ENCODE measurements at places on chromosomes 3 and 15.

DNA sequence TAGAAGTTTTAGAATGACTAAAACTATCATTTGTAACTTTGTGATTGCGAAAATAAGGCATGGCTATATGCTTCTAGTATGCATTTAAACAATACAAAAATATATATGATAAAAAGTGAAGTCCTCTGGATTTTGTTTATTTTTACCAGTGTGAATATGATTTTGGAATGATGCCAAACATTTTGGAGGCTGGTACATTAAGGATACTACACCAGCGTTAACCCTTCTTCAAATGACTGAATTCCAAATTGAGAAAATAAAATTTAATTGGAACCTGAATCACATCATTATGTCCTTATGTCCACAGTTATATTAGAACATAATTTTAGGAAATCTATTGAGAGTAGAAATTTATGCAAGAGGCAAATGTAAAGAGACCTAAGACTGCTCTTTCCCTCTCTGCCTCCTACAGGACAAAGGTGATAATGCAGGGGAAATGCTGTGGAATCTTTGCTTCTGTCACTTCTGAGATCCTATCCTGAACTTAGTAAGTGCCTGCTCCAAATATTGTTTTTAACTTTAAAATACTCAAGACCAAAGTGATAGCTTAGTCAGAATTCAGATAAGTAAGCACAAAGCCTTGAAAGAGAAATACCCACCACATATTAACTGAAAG, 121.1 kb upstream of the NANOGP8 start:
- DNase-seq: peak; percentile 9

DNA sequence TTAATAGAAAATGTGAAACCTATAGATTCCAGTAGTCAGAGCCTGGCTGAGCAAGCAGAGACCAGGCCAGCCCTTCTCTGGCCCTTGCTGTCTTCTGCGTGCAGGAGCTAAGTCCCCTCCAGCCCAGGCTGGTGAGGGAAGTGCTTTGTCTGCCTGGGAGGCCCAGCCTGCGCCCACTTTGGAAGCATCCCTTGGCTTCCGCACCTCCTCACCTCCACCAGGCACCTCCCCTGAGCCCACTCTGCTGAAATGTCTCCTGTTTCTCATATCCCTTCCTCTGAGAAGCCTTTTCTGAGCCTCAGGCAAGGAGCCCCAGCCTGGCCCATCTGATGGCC, 45.3 kb downstream of the ALDH1L1 start:
- no peak for DNase-seq

DNA sequence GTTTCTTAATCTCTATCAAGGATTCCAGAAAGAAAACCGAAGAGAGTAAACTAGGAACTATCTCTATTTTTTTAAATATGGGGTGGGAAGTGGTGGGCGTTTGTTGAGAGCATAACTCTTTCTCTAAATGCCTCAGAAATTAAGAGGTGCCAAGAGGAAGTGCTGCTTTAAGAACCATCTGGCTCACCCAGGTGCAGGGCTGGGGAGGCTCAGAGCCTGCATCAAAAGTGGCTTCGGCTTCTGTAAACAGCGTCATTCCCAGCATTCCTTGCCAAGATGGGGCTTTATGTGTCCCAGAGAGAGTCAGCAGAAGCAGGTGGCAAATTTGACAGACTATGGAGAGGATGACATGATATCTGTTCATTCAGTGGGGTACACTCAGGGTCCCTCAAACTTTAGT, 123.3 kb upstream of the BFSP2 start:
- no peak for DNase-seq

GRCh38 chr3:56799251-56799882, 2.4 kb downstream of the ARHGEF3 start:
- DNase-seq: peak; percentile 25

GRCh38 chr3:31433679-31433992, 99.1 kb upstream of the STT3B start:
- DNase-seq: no peak

DNA sequence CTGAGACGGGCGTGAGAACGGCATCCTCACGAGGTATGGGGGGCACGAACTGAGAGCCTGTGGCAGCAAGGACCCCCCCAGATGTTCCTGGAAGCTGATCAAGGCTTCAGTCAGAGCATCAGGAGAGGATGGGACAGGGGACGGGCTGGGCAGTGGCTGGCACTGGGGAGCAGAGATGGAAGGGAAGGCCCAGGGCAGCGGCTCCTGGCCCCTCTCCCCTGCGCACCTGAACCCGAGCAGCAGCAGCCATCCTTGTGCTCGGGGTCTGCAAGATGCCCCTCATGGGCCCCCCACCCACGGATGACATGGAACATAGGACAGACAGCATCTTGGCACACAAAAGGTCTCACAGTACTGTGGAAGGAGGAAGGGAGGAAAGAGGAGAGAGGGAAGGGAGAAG, 51.3 kb downstream of the DHX30 start:
- DNase-seq: no peak

DNA sequence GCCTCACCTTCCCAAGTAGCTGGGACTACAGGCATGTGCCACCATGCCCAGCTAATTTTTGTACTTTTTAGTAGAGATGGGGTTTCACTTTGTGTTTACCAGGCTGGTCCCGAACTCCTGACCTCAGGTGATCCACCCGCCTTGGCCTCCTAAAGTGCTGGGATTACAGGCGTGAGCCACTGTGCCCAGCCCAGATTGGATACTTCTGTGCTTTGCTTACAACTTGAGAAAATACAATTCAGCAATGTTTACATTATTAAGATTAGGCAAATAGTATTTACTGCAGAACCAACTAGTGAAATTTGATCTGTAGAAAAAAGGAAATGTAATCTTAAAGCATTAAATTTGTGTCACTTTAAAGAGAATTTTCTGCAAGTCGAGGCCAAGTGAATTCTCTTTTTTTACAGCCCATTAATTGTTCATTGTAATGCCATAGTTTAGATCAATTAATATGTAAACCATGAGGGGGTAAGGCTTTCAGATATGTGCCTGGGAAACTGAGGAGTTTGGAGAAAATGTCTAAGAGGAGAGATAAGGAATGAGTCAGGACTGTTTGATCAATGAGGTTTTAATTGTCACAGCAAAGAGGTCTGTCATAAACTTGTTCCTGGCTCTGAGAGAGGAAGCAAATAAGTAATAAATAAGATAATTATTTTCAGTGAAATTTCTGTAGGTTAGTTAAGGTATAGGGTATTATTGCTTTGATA, 15.3 kb downstream of the PYDC2 start:
- DNase-seq: peak; percentile 38

GRCh38 chr3:87435926-87436620, 159.7 kb upstream of the POU1F1 start:
- no peak for DNase-seq

- no peak for DNase-seq
Measured at GRCh38 chr3:108389372-108389771, 93.0 kb downstream of the HHLA2 start.

DNA sequence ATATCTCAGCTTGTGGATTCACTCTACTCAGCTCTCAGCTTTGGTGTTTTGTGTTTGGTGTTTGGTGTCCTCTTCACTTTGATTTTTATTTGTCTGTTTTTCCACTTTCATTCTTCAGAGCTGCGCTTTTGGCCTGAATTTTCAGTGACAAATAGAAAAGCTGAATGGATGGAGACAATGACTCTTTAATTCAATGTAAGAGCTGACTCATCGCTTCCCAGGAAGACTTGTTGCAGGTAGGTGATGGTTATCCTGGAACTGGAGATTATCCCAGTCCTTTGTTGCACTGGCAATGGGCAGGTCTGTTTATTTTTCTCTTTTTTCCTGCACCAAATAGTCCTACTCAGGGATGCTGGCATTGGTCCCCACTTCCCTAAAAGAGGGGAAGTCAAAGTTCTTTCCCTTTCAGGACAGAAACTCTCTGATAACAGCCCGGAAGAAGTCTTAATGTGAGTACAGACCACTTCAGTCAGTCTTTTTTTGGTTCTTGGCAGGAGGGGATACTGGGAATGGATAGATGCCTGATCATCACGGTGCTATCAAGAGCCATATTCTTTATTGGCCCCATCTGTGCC, 12.4 kb upstream of the AEN start:
- DNase-seq: no peak

DNA sequence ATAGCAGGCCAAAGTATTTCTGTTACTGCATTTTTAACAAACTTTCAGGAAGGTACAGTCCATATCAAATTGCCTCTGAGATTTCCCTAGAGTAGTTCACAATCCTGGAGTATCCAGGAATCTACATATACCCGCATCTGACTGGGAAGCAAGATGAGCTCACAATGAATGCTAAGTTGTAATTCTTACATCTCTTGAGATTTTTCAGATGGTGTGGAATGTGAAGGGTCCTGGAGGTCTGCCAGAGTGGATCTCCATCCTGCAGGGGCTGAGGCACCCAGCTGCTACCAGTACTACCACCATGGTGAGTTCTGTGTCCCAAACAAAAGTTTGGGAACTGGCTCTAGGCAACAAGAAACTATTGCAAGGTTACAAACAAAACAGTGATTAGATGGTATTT, 156.7 kb upstream of the CCDC54 start:
- DNase-seq: no peak

DNA sequence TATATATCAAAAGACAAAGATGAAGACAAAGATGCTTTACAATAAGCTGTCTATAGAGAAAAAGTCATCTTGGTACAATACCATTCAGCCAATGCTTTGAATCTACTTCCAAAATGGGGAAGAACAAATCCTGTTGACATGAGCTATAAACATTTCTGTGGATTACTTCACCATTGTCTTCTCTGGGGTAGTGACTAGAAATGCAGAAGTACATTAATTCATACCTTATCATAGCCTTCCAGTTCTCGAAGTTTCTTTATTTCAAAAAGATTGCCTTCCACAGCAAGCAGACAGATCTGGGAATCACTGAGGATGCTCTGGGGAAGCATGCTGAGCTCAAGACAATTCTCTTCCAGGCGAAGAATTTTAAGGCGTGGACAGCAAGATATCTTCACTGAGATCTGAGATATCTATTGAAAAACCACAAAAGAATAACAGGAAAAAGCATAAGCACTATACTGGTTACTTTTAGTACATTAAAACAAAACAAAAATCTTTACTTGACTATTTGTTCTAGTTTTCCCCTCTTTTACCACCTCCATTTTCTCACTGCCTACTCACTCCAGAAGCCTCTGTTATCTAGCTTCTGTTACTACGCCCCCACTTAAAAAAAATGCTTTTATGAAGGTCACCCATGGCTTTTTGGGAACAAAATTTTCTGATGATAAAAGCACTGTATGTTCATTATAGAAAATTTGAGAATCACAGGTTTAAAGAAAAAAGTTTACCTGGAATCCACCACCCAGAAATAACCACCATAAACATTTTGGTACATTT, 3.6 kb downstream of the LRRC57 start:
- no peak for DNase-seq

- no peak for DNase-seq
Measured at GRCh38 chr3:24829011-24829581, 334.4 kb upstream of the THRB start.

DNA sequence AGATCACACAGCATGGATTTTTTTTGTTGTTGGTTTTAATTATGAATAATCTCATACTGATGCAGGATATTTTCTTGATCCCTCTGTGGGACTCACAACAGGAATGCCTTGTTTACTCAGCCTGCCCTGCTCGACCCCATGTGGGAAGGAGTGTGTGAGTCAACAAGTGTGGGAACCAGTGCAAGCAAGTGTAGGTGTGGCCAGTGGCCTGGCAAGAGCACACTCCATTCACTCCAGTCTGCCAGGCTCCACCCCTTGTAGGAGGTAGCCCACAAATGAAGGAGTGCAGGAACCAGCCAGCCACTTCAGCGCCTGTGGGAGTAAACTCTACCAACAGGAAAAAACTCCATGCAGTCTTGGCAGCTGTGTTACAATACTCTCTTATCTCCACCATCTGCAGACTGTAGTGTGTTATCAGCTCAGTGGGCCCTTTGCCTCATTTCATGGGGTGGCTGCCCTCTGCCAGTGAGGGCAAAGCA, 393.6 kb downstream of the OTOL1 start:
- peak; percentile 74 for DNase-seq

DNA sequence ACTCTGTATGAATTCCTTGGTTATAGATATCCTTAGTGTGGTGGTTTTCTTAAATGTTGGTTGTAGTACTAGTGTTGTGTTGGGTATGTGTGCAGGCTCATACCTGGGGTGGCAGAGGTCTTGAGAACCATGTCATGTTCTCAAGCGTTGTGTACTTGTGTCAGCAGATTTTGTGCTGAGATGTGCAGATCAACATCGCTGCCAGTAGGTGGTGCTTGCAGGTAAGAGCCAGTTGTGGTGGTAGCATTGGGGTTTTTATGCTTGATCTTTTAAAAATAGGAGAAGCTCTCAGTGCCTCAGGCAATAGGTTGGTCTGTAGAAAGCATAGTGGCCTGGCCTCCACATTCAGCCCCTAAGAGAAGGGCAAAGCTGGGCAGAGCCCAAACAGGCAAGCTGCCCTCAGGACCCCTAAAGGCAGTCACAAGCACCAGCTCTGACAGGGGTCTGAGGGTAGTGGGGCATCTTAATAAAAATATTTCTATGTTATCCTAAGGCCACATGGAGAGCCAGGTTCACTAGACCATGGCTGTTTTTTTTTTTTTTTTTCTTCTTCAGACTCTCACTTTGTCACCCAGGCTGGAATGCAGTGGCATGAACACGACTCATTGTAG, 164.0 kb downstream of the IL20RB start:
- peak; percentile 8 for DNase-seq

DNA sequence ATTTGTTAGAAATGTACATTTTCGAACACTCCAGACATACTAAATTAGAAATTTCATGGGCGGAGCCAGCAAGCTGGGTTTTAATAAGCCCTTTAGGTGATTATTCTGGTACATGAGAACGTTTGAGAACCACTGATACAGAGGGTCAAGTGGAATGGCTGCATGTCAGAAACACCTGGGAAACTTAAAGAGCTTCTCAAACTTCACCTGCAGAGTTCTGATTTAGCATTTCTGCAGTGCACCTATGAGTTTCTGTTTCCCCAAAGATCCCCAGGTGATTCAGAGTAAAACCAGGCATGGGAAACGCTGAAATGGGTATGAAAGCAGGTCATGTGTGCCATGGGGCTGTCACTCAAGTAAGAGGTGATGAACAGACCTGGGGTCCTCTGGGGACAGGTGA, 68.1 kb downstream of the TMEM266 start:
- DNase-seq: no peak

GRCh38 chr3:45153658-45154437, 7.7 kb upstream of the CDCP1 start:
- peak; percentile 85 for DNase-seq

DNA sequence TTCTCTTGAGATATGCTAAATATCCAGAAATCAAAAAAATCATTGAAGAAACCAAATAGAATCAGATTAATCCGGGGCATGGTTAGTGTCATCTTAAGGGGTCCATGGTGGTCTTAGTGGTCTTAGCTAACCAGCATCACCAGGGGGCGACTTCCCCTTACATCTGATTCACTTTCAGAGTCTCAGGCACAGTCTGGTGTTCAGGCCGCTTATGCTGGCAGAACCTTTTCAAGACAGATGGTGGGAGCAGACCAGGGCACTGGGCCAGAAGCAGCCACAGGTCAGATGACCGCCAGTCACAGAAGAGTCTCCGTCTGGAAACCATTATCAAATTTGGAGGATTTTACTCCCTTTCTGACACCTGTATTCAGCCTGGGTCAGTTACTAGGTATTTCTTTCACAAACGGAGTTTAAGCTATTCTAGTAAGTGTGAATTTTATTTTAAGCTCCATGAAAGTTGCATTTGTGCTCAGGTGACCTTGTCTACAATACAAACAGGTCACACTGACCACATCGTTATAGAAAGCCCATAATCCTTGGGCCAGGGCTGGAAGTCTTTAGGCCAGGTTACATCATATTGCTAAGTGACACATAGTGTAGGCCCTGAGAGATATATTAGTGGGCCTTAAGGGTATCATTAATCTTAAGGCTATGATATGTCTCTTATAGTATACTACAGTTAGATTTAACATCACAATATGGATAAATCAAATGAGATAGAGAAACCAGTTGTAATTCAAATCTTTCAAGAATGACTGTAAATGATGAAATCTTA, 365.5 kb downstream of the GBE1 start:
- DNase-seq: no peak

GRCh38 chr3:119497820-119498185, 544 bp upstream of the TIMMDC1 start:
- DNase-seq: no peak
